Stimulated activated CD8-positive, alpha-beta memory T cell treated with anti-CD3 and anti-CD28 coated beads, Interleukin-15, amount 100 ng/mL, for 4 hours (primary cell): ENCODE measurements at places on chromosomes 3 and 15.

DNA sequence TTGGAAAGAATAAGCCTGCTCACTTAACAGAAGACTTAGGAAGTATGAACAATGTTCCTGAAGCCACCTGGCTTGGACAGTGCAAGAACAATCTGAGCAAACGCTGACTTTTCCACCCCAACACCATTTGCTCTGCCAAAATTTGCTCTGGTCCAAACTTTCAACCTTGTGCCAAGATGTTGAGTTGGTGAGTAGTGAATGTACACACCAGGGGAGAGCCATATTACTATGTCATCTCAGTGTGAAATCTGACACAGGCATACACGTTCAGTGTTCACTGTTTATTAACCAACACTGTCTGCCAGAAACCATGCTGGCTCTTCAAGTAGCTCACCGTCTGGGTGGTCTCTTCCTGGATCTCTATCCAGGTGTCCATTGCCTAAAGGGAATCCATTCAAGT lies 152.9 kb upstream of the LPP start:
- DNase-seq, result no peak

- DNase-seq, result no peak
These were observed 57.6 kb downstream of the TMEM44 start for GRCh38 chr3:194575484-194576210.

DNA sequence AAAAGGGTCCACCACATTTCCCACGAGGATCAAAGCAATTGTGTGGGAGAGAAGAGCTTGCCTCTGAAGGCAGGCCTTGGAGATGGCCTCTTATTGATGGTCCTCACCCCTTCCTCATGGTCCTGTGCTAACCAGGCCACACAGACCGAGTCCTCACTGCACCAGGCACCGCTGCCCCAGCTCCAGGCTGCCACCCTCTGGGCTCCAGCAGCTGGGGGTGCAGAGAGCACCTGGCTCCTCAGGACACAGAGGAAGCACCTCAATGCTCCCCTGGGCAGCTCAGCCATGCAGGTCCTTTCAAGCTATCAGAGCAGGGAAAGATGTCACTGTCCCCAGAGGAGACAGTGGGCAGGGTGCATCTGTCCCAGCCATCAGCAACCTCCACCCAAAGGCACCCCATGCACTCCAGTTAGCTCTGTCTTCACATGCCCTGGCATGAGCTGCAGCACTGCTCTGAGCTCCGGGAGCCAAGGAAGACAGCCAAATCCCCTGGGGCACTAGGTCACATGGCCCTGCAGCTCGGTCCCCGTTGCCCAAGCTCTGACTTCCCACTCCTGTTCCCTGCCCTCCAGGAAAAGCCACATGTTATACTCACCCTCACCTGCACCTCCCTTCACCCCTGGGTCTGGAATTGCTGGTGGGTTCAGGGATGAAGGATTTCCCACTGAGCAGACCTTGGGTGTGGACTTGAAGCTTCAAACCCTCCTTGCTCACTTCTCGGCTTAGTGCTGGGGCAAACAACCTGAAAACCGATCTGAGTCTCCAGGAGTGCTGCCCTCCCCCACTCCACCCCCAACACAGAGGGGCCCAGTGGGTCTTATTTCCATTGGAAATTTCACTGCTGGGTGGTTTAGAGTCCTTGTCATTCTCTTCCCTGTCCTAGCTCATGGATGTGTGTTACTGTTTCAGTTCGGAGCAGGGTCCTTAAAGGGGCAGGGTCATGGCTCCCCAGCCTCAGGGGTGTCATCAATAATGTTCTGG lies 32.6 kb downstream of the ALS2CL start:
- no peak for DNase-seq

GRCh38 chr3:171615686-171616085 lies 155.5 kb upstream of the TNIK start:
- no peak for DNase-seq

- no peak for DNase-seq
These were observed 71.0 kb upstream of the SYNPR start for GRCh38 chr3:63207066-63207590.

- DNase-seq, result no peak
These were observed 61.5 kb upstream of the DCBLD2 start for GRCh38 chr3:98962951-98963350.

DNA sequence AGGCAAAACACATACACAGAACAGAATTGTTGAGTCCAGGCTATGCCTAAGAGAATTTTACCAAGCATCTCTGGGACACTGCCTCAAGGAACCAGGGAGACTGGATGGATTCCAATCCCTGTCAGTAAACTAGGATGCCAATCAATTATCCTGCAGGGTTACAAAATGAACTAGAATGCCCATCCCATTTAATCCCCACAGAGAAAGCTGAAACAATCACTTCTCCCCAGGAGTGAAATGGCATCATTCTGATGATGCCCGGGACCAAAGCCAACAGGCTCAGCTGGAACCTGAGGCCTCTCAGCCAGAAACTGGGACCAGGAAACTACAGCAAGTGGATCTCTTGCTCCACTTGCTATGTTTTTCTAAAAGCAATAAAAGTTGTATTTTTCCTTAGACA lies 130.0 kb upstream of the TJP1 start:
- DNase-seq, result no peak

DNA sequence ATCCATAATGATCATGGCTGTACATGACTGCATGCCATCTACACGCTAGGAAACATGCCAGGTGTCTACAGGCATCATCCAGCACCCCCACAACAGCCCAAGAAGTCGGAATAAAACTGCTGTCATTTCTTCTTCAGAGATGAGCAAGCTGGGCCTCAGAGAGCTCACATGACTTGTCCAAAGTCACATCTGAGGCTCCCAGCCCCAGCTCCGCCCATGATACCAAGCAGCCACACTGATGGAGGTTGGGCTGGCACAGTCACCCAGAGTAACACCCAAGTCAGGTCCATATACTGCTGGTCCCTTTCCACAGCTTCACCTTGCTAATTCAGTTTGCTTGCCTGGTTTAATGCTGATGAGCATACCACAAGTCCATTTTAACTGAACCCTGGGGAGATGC lies 116.6 kb downstream of the SEC22A start:
- DNase-seq, result no peak

- no peak for DNase-seq
These were observed 251.1 kb downstream of the TJP1 start for GRCh38 chr15:29570948-29571791.

GRCh38 chr3:2921452-2921851 lies 188.7 kb downstream of the IL5RA start:
- DNase-seq, result no peak

- DNase-seq, result no peak
These were observed 94.7 kb downstream of the TBL1XR1 start for GRCh38 chr3:177102553-177102952.

DNA sequence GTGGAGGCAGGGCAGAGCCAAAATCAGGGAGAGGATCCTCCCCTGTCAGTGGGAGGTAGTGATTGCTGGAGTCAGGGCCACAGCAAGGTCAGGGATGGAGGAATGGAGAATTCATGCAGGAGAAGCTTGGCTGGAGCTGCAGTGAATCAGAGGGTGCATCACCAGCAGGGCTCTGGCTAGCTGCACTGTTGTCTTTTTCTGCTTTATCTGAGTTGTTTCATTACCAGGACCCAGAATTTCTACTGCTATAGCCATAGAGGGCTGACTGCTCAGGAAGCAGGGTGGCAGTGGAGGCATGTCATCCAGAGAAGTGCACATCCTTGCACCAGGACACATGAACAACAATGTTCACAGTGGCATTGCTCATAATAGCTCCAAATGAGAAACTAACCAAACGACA lies 113.5 kb upstream of the GALNT15 start:
- no peak for DNase-seq

GRCh38 chr3:107894998-107895397 lies 195.8 kb downstream of the CD47 start:
- DNase-seq, result no peak

DNA sequence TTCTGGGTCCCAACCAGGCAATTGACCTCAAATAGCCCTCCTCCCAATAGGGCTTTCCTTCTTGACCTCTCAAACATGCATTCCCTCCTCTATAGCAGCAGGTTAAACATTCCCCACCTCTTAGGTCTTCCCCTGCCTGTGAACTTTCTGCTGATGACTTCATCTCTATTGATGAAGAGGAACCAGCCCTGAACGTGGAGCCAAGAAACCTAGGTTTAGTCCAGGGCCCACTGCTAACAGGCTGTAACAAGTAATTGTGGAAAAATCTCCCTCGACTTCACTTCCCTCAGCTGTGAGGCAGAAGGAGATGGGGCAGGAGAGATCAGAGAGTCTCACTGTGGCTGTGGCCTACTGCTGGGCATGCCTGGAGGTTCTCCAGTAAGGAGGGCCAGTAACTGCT lies 24.7 kb downstream of the ILDR1 start:
- DNase-seq, result no peak
